ENCODE measurements at places on chromosomes 16 and 17.

GRCh38 chr17:80475910-80476876, at the start of gene NPTX1:
Gene NPTX1, minus strand, starts transcription at chr17:80476607. Its CDS starts 161 bp downstream, at chr17:80476446.
- H3K4me3 ChIP-seq = no peak within 1 kb of the TSS
- H3K36me3 ChIP-seq = no peaks in the 10 kb centered on the region
- H3K4me1 ChIP-seq = peaks cover 60% of the 10 kb centered on the region
- no peaks in the 10 kb centered on the region for H3K27me3 ChIP-seq

DNA sequence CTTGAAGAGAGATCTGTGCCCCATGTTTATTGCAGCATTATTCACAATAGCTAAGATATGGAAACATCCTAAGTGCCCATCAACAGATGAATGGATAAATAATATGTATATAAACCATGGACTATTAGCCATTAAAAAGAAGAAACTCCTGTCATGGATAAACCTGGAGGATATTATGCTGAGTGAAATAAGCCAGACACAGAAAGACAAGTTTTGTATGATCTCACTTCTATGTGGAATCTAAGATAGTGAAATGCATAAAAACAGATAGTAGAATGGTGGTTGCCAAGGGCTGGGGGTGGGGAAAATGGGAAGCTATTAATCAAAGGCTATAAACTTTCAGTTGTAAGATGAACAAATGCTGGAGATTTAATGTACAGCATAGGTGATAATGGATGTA, 19.9 kb upstream of the HEATR6 start:
- H3K4me3 ChIP-seq = no peak overlapping the region
- no peaks in the 10 kb centered on the region for H3K27me3 ChIP-seq
- peaks cover 33% of the 10 kb centered on the region for H3K4me1 ChIP-seq
- no peaks in the 10 kb centered on the region for H3K36me3 ChIP-seq

- no peaks in the 10 kb centered on the region for H3K4me1 ChIP-seq
- H3K27me3 ChIP-seq = no peaks in the 10 kb centered on the region
- no peak overlapping the region for H3K27ac ChIP-seq
- H3K36me3 ChIP-seq = peaks cover 3% of the 10 kb centered on the region
These were observed 14.7 kb downstream of the HIGD1B start for GRCh38 chr17:44862278-44862914.

DNA sequence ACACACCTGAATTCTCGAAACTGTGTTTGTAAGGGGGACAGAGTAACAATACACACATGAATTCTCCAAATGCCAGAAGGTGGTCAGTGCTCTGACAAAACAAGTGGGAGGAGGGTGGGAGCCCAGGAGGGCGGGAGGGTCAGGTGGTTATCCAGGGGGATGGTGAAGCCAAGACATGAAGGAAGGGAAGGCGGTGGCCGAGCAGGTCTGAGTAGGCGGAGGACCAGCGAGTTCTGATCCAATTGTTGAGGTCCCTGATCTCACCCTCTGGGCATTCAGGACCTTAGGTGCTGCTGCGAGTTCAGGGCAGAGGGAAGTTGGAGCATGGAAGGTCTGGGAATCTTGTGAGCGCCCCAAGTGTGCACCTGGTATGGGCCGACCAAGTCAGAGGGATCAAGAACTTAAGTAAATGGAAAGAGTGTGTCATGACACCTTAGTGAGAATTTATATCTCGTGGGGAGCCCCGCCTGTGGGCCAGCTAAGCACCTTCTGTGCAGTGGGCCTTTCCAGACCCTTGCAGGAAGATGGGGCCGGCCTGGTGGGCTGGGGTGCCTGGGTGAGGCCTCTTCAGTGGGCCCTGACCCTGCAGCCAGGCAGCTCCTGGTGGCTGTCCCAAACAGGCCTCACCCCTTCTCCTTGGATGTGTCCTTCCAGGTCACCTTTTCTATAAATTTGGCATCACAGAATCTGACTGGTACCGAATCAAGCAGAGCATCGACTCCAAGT, 86.1 kb downstream of the NPIPB11 start:
- H3K27ac ChIP-seq = no peak overlapping the region
- no peak overlapping the region for H3K4me3 ChIP-seq
- DNase-seq = no peak
- no peaks in the 10 kb centered on the region for H3K36me3 ChIP-seq
- peaks cover 19% of the 10 kb centered on the region for H3K4me1 ChIP-seq

DNA sequence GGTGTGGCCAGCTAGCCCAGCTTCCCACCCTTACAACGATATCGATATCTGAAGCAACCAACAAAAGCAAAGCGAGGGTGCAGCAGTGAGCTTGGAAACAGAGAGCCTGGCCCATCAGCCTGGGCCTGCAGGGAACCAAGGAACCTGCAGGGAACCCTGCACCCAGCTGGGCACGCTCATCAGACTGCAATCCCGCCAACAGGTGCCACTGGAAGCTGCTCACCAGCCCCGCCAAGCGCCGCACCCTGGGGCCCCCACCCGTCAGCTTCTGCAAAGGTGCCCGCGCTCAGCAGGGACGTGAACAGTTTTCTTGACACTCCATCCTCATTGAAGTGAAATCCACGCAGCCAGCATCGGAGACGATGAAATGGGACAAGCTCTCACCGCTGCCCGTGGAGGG, 250.7 kb downstream of the RBFOX3 start:
- no peaks in the 10 kb centered on the region for H3K36me3 ChIP-seq
- H3K27ac ChIP-seq = no peak overlapping the region
- no peaks in the 10 kb centered on the region for H3K27me3 ChIP-seq
- no peak overlapping the region for H3K4me3 ChIP-seq
- no peaks in the 10 kb centered on the region for H3K4me1 ChIP-seq

- peaks cover 7% of the 10 kb centered on the region for H3K36me3 ChIP-seq
- H3K27me3 ChIP-seq = no peaks in the 10 kb centered on the region
- no peak overlapping the region for H3K4me3 ChIP-seq
- no peak overlapping the region for H3K27ac ChIP-seq
- DNase-seq = no peak
These were observed 24.9 kb downstream of the VPS53 start for GRCh38 chr17:689556-690275.

- H3K27ac ChIP-seq = no peak overlapping the region
- peaks cover 46% of the 10 kb centered on the region for H3K36me3 ChIP-seq
- no peak for DNase-seq
- H3K4me3 ChIP-seq = no peak overlapping the region
- no peaks in the 10 kb centered on the region for H3K4me1 ChIP-seq
These were observed 40.1 kb downstream of the LITAF start for GRCh38 chr16:11546608-11547061.

Measured in B cell (primary cell).